ENCODE measurements at places on chromosomes 12 and 14.

DNA sequence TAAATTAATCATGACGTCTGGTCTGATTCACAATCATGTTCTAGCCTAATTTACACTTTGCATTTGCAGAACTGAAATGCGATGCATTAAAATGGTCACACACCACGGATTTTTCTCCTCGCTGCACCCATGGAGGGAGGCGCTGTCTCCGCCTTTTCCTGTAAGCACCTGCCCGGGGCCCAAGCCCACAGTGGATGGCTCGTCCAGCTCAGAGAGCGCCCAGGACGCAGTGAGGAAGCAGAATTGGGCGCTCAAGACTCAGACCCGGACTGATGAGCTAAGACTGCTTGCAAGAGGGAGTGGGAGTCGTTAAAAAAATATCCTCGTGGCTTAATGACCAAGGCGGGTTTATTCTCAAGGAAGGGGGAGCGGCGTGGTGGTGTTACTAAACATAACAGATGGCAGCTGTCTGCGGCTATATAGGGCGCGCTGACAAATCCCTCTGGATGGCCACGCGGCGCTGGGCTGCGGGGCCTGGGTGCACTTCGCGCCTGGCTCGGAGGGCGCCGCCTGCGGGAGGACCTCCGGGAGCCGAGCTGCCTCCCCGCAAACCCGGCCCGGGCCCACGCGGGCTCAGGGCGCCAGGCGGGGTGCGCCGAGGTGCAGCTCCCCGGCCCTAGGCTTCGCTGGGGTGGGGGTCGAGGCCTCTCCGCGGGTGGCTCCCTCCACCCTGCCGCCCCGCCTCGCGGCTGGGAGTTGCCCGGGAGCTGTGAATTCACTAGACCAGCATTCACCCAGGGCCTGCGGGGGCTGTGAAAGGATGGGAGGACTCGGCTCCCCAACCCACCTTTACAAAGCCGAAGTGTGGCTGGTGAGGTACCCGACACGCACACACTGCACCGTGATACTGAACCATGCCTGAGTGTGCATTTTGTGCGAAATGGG is 78.7 kb downstream of the PPM1A start:
- DNase-seq: no peak

GRCh38 chr14:59582161-59582560 is 5.5 kb upstream of the CCDC175 start:
- no peak for DNase-seq

DNA sequence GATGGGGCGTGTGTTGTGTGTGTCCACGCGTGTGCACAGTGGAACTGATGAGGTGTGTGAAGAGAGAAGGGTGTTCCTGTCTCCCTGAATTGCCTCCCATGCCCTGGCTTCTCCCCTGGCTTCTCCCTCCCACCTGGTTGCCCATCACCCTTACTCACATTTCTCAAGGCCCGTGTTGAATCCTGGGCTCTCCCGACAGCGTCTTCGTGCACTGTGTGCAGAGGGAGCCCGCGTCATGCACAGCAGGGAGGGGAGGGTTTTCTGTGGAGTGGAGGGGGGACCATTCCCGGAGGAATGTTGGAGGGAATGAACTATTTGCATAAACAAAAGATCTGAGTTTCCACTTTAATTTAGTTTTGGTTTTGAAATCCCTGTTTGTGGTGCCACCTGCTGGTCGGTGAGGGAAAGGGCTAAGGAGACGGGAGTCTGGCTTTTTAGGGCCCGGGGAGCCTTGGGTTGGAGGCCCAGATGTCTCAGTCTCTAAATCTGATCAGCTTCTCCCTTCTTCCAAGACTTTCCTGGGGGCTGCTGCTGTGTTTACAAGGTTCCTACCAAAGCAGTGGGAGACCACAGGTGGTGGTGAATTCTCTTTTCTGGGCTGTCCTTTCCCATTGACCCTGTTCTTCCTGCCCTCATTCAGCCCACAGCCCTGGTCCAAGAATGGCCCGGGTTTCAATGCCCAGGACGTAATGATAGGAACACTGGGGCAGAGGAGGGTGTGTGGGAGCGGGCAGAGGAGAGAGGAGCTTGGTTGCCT is at the start of gene C1R:
TSS of gene C1R (minus strand) at position 217 of the 757 bp plus-strand sequence. CDS start at position 160, 57 bp downstream.
- DNase-seq: peak; percentile 32

GRCh38 chr12:96233939-96234461 is 39.8 kb downstream of the ELK3 start:
- DNase-seq: no peak

DNA sequence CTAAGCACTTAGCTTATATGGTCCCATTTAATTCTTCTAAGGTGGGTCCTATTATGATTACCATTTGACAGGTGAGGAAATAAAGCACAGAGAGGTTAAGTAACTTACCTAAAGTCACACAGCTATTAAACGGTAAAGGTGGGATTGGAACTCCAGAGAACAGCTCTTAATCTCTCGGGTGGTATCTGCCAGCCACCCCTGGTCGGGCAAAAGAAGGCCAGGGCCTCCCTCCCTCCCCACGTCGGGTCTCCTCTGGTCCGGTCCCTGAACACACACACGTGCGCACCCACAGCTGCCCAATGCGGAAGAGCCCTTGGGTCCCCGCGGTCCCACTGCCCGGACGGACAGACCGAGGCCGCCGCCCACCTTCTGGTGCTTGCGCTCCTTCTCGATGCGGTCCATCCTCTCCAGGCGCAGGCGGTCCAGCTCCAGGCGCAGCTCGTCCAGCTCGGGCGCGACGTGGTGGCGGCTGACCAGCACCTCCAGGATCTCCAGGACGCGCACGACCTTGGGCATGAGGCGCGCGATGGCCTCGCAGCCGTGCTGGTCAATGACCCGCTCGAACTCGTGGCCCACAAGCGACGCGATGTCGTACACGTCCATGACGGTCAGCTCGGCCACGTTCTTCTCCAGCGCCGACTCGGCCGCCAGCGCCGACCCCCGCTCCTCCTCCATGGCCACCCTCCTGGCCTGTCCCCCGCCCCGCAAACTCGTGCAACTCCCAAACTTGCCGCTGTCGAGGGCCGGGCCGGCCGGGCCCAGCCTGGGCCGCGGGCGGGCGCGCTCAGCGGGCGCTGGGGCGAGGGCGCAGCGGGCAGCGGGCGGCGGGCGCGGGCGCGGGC is 490 bp downstream of the RILPL1 start:
- no peak for DNase-seq

GRCh38 chr14:55434805-55435174 is 5.6 kb downstream of the TBPL2 start:
- no peak for DNase-seq

Data from stimulated activated CD8-positive, alpha-beta memory T cell treated with anti-CD3 and anti-CD28 coated beads, Interleukin-15, amount 100 ng/mL, for 4 hours (primary cell).